ENCODE measurements at places on chromosomes 13 and 19.

DNA sequence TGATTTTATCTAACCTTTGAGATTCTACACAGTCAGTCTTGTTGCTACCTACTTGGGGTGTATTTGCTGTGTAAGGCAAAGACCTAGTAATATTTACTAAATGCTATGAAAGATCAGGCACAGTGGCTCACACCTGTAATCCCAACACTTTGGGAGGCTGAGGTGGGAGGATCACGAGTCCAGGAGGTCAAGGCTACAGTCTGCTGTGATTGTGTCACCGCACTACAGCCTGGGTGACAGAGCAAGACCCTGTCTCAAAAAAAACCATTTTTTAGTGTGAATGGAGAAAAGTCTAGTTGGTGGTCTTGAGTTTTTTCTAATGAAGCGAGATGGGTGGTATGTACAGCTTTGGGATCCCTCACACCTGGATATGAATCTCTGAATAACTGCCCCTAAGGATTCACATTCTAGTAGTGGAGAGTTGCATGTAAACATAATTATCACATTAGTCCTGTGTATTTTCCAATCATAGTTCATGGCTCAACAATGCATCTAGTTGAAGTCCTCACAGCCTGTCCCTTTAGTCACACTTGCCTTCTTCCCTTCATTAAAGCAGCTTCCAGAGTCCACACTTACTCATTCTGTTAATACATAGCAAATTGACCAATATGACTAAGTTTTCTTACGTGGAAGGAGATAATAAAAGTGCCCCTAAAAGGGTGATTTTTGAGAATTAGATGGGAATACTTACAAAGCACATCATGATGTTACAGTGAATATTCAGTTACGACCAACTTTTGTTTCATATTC is 7.5 kb downstream of the RPL21 start:
- no peak for DNase-seq

- no peak for DNase-seq
Observed at GRCh38 chr19:13083627-13084026, 19.0 kb downstream of the LYL1 start.

DNA sequence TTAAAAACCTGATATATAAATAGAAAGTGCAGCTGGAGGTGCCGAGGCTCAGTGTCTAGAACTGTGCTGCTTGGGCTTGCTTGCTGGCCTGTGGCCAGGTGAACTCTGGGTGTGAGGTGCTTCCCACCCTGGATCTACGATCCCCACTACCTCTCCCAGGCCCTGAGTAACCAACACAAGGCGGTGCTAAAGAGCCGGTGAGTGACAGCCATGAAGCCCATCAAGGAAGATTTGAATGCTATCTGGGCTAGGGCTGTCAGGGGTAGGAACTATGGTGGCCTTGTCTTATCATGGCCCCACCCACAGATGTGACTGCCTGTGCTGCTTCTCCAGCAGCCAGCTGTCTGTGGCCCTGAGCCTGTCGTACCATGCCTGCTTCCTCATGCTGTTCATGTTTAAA is 25.6 kb upstream of the ZNF91 start:
- DNase-seq = no peak

GRCh38 chr19:46294494-46294893 is 2.3 kb upstream of the HIF3A start:
- no peak for DNase-seq

DNA sequence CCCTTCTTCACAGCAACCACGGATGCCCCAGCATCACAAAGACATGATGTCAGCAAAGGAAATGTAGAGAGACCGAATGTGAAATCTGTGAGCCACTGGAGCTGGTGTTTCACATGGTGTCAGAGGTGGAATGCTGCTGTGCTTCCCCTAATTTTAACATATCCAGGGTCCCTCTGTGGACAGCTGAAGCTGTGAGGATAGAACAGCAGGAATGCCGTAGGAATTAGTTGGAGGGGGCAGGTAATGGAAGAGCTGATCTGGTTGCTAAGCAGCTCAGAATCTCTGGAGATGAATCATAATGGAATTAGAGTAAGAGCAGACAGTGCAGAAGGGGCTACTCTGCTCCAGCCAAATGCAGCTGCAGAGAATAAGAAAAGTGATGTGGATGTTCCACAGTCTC is 68.9 kb upstream of the ZNF835 start:
- DNase-seq = no peak

DNA sequence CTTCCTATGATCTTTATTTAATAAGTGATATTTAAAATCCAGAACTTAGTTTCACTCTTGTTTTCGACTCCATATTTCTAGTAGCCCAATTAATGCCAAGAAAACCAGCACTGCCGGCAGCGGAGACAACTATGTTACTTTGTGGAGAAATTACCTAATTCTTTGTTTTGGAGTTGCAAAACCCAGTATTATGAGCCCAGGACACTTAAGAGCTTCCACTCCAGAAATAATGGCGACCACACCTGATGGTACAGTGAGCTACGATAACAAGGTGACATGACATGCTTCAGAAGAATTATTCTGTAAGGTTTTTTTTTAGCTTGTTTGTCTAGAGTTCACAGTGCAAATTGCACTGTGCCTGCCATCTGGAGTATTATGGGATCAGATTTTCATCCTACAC is 136.4 kb downstream of the ZAR1L start:
- DNase-seq = no peak

GRCh38 chr19:56476651-56477428 is at the start of gene ZNF667:
TSS of gene ZNF667 (minus strand) at chr19:56477345. CDS start at chr19:56462370, 14,975 bp downstream.
- peak; percentile 8 for DNase-seq

DNA sequence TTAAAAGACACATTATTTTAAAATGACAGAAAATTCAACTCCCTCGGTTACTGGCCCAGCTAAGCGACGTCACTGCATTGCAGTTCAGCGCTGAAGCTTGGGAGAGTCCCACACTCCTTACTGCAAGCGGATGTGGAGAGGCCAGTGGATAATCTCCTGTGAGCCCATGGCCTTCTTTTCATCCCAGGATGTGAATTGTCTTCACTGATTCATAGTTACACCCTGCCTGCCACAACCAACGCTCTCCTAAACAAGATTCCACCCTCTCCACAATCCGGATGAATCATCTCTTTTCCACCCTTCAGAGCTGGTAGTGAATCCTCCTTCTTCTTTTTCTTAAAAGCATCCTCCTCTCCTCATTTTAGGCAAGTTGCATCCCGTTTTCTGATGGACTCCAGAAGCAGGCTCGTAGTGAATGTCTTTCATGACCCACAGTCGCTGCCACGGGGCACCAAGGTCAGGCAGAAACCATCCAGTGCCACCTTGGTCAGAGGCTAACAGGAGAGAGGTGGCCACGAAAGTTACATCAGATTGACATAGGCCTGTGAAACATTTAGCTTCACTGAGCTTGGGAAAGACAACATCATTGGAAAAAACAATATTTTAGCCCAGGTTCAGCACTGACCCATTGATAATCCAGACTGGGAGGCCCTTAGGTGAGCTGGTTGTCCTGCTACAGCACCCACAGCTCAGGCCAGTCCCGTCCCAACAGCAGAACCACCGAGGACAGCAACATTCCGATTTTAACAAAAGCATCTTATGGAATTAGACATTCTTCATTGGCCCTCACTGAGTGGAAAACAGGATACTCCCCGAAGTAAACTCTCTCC is 2.0 kb downstream of the GJB2 start:
- DNase-seq = no peak

DNA sequence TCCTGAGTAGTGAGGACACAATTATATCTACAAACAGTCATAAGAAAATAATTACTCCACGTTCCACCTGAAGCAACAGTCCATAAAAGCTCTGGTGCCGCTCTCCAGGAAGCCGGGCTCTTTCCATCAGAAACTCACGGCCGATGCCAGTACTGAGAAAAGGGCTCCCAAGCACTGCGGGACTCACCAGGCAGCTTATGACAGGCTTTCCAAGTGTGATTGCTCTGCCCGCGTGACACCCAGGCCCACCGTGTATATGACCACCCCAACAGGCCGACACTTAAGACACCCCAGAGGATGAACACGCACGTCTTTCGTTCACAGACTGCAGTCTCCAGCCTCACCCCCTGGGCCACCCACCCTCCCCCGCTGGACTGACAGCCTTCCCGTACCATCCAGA is 199.0 kb downstream of the UQCRFS1 start:
- DNase-seq = no peak

DNA sequence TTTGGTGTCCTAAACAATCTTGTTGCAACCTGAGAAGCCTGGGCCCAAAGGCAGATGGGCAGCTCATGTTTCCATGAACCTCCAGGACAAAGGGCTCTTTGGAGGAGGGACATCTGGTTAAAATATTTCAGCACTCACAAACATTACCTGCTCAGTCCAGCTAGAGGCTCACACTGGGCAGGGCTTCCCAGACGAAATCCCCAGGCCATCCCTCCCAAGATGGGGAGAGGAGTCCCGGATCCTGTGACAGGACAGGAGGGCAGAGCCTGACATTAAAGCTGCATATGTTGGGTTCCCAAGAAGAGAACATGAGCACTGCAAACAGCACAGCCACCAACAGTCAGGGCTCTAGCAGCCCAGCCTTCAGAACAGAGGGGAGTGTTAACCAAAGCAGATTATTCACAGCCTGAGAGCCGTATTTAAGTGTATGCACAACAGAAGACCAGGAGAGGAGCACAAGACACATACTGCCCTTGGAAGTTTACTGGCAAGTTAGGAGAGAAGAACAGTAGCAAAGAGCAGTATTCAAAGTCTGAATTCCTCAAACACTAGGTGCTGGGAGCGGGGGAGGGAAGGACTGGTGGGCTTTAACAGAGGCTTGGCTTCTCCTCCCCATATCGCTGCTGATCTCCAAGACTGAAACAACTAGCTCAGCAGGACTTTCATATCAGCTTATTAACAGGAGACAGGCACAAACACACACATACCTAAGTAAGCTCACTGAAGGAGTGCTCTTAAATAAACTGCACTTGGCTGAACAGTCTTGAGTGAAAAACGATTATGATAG is 12.3 kb downstream of the ATP7B start:
- no peak for DNase-seq

- DNase-seq = no peak
Observed at GRCh38 chr13:99859178-99860177, 112.1 kb downstream of the ZIC5 start.

- DNase-seq = no peak
Observed at GRCh38 chr13:93794197-93794885, 567.7 kb downstream of the GPC6 start.

DNA sequence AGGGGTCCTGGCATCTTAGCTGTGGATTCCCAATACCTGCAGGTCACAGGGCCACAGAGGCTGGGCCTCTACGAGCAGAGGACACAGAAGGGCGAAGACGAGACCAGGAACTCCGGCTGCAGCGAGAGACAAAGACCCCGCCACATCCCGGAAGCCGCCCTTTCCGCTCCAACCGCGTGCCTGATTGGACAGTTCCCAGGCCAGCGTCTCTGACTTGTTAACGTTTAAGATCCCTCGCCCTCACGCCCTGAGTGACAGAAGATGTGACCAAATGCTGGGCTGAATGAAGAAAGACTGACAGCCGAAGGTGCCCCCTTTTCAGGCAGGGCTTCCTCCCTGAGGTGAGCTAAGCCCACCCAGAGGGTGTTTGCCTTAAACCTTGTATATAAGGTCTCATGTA is at the start of gene ZNF98:
ZNF98 (minus strand) TSS at position 136 of the 400 bp plus-strand sequence; CDS start at position 14, 122 bp downstream.
- DNase-seq = no peak

DNA sequence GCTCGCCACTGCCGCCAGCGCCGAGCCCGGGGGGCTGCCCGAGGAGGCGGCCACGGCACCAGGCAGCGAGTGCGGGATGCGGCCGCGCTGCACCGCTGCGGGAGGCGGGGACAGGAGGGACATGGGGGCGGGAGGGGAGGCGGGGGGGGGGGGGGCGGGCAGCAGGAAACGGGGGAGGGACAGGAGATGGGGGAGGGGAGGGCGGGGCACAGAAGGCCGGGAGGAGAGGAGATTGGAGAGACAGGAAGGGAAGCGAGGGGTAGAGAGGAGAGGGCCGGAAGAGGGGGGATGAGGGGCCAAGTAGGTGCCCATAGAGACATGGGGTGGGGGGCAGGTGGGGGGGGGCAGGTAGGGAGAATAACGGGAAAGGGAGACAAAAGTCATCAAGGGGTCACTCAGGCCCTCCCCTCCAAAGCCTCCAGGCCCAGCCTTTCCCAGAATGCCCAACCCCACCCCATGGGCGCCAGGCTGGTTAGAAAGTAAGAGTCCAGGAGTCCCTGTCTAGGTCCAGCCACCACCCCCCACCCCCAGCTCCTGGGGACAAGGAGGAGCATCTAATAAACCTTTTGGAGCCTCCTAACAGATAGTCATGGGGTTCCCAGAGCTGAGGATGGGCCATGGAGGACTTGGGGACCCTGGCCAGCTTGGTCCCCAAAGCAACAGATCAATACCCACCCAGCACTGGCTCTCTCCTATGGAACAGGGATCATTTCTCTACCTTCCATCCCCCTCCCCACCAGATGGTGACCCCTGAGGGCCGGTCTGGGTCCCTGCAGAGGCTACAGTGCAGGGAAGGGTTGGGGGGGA is 9.5 kb downstream of the NR2F6 start:
- DNase-seq = peak; percentile 54

GRCh38 chr13:53038993-53039392 is 10.4 kb downstream of the OLFM4 start:
- no peak for DNase-seq

- DNase-seq = no peak
Observed at GRCh38 chr19:10159610-10160009, 35.1 kb downstream of the DNMT1 start.

DNA sequence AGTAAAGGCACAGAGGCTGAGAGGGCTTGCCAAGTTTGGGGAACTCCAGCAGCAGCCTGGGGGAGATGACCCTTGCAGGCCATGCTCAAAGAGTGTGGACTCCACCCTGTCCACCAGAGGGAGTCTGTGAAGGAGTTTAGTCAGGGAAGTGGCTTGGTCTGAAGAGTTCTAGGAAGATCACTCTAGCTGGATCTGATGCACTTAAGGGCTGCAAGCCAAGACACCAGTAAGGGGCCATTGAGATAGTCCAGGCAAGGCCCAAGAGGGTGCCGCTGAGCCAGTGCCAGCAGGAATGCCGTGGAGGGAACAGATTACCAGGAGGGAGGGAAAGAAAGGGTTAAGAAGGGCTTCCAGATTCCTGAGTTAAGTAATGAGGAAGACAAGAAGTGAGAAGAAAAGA is 68.7 kb downstream of the ZAR1L start:
- peak; percentile 91 for DNase-seq

GRCh38 chr19:48815870-48816501 is 5.2 kb upstream of the BCAT2 start:
- DNase-seq = peak; percentile 50
